ENCODE measurements at places on chromosomes 2 and 18. TPM values are rescaled to one million over a fixed set of nuclear protein-coding genes. Genes with fewer than 3 reads are reported as not detected.

Gene IL37
- total RNA-seq: not detected

Gene HOXD13
- 0.06 TPM for total RNA-seq

Gene UGT1A7
- not detected for total RNA-seq

Gene LIMS2
- 13.8 TPM for total RNA-seq

Gene C2orf78
- not detected for total RNA-seq

Gene MYO7B
- 21.7 TPM for total RNA-seq

Gene LYPD1
- 57.0 TPM for total RNA-seq

Gene NBAS
- total RNA-seq: 74.3 TPM

Gene GATA6
- total RNA-seq: 14.0 TPM

Gene FSHR
- not detected for total RNA-seq

Gene ANKRD30BL
- total RNA-seq: 1.4 TPM

Gene CDCA7
- 12.0 TPM for total RNA-seq

Gene SIX3
- total RNA-seq: not detected

Gene ACMSD
- total RNA-seq: 18.2 TPM

Gene ACVR1C
- total RNA-seq: 0.18 TPM

Gene ERCC3
- total RNA-seq: 46.3 TPM

Gene UCN
- total RNA-seq: 2.5 TPM

Gene POTEI
- total RNA-seq: 0.06 TPM

Gene FOXD4L1
- total RNA-seq: 0.12 TPM

Gene GKN2
- total RNA-seq: 0.53 TPM

Gene C2orf81
- 3.7 TPM for total RNA-seq

Gene GAREM2
- total RNA-seq: 3.7 TPM

Gene SLC40A1
- 104 TPM for total RNA-seq

Gene ACOXL
- 0.99 TPM for total RNA-seq

Gene CRYGD
- total RNA-seq: not detected

Gene HNMT
- total RNA-seq: 62.0 TPM

Gene SP140
- total RNA-seq: 0.47 TPM

Gene G6PC2
- 0.23 TPM for total RNA-seq

Gene TNFAIP6
- 2.9 TPM for total RNA-seq

Gene CFAP53
- total RNA-seq: 1.1 TPM

Gene CPS1
- 7.3 TPM for total RNA-seq

Gene PTPRN
- total RNA-seq: 0.88 TPM

Gene ZC3H6
- total RNA-seq: 12.8 TPM

Gene WNT10A
- total RNA-seq: 2.0 TPM

Gene DPYSL5
- total RNA-seq: 2.1 TPM

Gene DSG1
- total RNA-seq: 0.06 TPM

Gene DYNAP
- total RNA-seq: not detected

Gene FLACC1
- total RNA-seq: 3.5 TPM

Gene ETAA1
- 16.1 TPM for total RNA-seq

Gene FAM228A
- 1.7 TPM for total RNA-seq

Gene CPLX4
- total RNA-seq: not detected

Gene IL18RAP
- 0.35 TPM for total RNA-seq

Gene CMPK2
- 7.6 TPM for total RNA-seq

Gene NDC80
- 7.4 TPM for total RNA-seq

Gene MEIS1
- 201 TPM for total RNA-seq

Gene MAIP1
- total RNA-seq: 33.9 TPM

Gene REV1
- total RNA-seq: 79.2 TPM

Gene DSG3
- not detected for total RNA-seq

Gene NTSR2
- total RNA-seq: not detected

Gene TCF7L1
- 14.1 TPM for total RNA-seq

Gene SNTG2
- 1.6 TPM for total RNA-seq

Gene GCC2
- 39.2 TPM for total RNA-seq

All from metanephros (tissue), 2 donors.